ENCODE measurements at places on chromosomes 3 and 15.

GRCh38 chr3:184602372-184603150 lies 41.0 kb downstream of the EPHB3 start:
- ATAC-seq = no peak

DNA sequence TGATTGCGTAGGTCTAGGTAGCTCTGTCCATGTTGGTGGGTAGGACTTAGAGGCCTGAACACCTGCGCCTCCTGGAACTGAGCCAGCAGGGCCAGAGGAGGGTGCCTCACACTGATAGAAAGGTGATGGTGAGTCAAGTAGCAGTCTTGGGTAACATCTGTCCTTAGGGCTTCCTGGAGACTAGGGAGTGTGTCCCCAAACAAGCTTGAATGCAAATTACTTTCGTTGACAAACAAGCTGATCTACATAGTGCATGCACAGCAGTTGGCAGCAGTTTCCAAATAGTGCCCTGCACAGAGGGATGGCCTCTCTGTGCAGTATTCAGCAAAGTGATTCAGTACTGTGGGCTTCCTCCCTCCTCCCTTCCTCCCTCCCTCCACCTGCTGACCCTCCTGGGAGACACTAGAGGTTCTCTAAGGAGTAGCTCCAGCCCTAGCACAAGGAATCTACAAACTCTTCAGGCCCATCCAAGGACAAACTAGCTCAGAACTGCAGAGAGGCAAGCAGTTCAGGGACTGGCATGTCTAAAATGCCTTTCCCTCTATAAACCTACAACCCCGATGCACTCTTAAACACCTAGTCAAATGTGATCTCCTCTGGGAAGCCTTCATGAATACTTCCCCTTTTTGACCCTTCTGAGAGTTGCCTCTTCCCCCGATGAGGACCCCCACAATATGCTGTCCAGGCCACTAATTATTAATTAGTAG lies 61.0 kb downstream of the TLE3 start:
- ATAC-seq = peak; percentile 7

GRCh38 chr15:77292969-77293558 lies 126.8 kb downstream of the PEAK1 start:
- no peak for ATAC-seq

DNA sequence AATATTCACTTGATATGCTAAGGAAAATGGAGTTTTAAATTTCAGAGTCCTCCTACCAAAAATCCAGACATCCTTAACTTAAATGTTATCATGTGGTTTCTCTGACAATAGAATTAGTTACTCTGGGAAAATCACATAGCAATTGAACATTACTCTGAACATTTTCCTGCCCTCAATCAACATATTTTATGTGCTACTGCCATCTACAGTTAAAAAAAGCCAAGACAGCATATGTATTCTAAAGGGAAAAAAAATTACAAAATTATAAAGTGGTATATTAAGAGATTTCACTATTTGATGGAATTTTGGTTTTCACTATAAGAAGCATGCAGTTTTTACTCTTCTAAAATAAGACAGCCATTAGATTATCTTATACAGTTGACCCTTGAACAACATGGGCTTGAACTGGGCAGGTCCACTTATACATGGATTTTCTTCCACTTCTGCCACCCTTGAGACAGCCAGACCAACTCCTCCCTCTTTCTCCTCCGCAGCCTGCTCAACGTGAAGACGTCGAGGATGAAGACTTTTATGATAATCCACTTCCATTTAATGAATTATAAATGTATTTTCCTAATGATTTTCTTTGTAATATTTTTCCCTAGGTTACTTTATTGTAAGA lies 122.3 kb downstream of the ATP1B3 start:
- no peak for ATAC-seq

DNA sequence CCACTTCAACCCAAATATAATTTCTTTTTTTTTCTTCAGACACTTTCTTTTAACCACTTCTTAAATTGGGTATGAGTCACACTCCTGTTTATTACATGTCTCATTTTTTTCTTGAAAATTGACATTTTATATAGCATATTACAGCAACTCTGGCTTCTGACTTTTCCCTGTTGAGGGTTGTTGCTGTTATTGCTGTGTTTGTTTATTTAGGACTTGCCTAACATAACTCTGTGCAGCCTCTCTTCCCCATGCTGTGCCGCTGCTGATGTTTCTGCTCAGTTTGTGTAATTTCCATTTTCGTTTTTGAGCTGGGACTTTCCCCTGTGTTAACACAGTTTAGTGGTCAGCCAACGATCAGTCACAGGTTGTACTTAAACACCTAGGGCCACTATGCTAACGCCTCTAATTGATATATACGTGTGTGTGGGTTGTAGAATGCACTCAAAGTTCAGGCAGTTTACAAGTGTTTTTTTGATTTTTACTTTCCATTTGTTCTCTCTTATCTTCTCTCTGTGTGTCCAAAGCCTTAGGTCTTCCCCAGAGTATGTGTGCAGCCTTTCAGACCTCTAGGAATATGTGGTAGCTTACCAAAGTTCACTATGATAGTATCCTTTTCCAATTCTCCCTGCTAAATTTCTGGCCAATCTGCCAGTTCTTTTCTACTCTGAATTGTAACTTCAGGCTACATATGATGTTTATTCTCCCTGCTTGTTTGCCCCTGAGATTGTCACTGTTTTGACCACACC lies 337.2 kb downstream of the ZBTB20 start:
- ATAC-seq = peak; percentile 98

DNA sequence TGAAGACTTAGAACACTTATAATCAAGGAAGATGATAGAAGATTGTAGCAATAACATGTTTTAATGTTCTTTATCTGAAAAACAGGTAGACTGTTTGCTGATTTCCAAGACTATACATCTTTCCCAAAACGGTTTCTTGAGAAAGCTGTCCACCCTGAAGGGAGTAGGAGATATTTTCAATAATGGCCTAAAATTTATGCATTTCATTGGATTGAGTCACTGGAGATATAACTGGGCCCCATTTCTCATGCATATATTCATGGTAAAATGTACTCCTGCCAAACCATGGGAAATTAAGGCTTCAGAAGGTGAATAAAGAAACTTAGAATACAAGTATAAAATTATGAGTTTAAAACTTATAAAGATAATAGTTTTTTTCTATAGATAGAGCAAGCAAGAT lies 143.9 kb downstream of the LSAMP start:
- ATAC-seq = no peak

- ATAC-seq = no peak
Observed at GRCh38 chr3:54600441-54601204, 327.2 kb downstream of the LRTM1 start.

DNA sequence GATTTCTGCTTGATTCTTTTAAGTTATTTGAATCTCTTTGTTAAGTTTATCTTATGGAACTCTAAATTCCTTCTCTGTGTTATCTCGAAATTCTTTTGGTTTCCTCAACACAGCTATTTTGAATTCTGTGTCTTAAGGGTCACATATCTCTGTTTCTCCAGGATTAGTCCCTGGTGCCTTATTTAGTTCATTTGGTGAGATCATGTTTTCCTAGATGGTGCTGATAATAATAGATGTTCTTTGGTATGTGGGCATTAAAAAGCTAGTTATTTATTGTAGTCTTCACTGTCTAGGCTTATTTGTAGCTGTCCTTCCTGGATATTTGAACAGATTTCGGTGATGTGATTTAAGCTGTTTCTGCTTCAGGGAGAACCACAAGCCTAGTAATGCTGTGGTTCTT lies 615.6 kb upstream of the NECTIN3 start:
- ATAC-seq = no peak

DNA sequence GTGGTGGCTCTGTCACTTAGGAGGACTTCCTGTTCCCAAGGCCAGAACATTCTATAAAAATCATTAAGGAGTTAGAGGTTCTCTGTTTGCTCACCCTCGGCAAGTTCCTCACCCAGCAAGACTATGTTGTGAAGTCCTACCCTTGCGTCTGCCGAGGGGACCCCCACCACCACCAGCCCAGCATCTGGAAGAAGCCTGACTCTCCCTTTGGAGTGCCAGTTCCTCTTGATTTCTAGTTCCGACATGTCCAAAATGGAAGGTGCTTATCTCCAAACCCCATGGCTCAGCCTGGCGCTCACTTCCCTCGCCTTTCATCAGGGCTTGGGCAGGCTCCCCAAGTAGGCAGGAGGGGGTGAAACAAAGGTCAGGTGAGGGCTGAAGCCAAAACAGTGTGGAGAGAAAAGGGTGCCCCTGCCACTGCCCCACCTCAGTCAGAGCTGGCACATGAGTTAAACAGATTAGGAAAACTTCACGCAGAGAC lies 41.0 kb downstream of the BHLHE40 start:
- ATAC-seq = no peak

GRCh38 chr15:71191296-71191695 lies 76.0 kb downstream of the THSD4 start:
- no peak for ATAC-seq

DNA sequence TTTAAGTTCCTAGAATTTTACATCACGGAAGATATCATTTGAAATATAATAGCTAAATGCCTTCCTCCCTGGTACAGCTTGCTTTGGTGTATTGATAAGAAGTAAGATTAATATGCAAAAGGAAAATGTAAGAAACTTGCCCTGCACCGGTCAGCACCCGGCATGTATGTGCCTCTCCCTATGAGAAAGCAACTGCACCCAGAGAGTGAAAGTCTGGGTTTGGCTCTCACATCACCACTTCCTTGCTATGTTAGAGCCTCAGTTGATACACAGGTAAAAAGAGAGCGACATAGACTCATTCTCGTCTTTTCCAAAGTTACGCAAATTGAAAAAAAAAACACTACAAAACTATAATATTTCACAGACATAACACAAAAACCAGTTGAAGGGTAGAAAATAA lies 96.7 kb downstream of the FOXP1 start:
- peak; percentile 63 for ATAC-seq

DNA sequence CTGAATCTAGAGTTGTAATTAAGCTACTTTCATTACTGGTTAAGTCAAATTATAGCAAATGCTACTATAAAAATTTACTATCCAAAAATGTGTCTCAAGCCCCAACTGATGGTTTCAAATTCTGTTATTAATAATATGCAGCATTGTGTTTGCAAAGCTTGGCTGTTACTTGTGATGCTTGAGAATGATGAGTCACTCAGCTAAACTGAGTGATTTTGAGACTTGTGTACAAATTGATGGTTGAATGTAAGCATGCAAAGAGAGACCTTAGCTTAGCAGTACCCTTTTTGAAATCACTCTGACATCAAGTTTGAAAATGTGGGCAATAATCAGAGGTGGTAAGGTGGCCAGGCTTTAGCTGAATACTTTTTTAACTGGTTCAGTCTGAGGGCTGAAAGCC lies 27.6 kb downstream of the OPA1 start:
- ATAC-seq = peak; percentile 95

DNA sequence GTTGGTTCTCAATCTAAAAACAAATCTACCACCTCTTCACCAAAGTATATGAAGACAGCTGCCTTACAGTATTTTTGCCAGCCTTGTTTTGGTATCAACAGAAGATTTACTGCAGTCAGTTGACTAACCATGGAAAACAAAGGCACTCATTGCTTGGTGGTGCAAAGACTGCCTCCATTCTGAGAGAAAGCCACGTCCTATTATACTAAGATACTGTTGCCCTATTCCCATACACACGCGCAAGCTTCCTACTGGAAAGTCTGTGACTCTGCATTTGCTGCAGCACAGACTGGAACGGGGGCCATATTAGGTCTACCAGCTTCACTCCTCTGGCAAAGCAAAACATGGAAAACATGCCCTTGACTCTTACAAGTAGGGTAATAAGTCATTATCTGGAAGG lies 18.0 kb downstream of the MTMR10 start:
- no peak for ATAC-seq

GRCh38 chr3:144821583-144821982 lies 850.0 kb downstream of the DIPK2A start:
- no peak for ATAC-seq

DNA sequence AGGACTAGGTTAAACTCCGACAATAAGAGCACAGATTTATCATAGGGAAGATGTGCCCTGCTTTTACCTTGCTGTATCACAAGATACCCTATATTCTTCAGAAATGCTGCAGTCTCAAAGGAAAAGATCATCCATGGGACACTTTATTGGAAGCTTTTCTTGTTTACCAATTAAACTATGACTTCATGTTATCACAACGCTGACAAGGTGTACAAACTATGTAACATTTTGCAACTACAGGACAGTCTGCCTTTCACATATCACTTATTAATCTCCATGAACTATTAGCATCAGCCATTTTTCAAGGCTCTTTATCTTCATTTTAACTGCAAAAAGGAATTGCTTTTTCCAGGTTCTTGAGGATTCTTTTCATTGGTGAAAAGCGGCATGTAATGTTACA lies 34.0 kb downstream of the CBLB start:
- no peak for ATAC-seq

- ATAC-seq = no peak
Observed at GRCh38 chr3:56835650-56836227, 34.0 kb upstream of the ARHGEF3 start.

- no peak for ATAC-seq
Observed at GRCh38 chr15:69893863-69894262, 203.9 kb downstream of the TLE3 start.

DNA sequence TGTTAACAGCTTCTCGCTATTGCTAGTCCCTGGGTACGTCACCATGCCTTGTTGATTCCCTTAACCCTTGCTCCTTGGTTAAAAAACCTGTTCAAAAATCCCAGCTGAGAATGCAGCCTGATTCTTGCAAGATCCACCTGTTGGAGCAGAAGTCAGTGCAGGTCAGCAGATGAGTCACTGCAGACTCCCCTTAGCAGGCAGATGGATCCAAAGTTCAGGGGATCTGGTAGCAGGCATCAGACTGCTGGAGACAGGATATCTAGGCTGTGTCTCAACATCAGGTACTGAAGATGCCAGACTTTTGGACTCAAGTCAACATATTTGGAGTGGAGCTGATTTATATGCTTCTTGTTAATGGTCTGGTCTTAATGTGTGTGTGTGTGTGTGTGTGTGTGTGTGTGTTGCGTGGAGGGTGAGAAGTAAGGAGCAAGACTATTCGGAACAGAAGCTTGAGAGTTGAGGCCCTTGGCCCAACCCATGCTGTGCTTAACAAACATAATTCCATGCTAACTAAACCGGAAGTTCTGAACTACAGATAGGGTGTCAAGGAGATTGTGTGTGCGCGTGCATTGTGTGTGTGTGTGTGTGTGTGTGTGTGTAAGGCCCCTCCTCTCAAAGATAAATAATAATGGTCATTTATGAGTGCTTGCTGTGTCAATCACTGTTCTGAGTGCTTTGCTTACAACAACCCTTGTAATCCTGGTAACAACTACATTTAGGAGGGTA lies 1.0 kb upstream of the C3orf52 start:
- no peak for ATAC-seq

DNA sequence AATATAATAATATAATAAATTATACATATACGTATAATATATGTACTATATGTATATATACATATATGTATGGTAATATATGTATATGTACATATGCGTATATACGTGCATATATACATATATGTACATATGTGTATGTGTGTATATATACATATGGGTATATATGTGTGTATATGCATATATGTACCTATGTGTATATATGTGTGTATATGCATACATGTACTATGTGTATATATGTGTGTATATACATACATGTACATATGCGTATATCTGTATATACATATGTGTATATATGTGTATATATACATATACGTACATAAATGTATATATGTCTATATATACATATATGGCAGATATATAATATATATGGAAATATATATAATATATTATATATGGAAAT lies 74.8 kb upstream of the ST3GAL6 start:
- no peak for ATAC-seq
